ENCODE measurements at places on chromosomes 13 and 19. TPM values are rescaled to one million over a fixed set of nuclear protein-coding genes. Genes with fewer than 3 reads are reported as not detected.

OVOL3 gene
- total RNA-seq = not detected

C19orf38 gene
- 2.2 TPM for total RNA-seq

RNASEH2B gene
- total RNA-seq = 43.4 TPM

ZNF554 gene
- 4.8 TPM for total RNA-seq

IZUMO2 gene
- not detected for total RNA-seq
